ENCODE measurements at places on chromosomes 2 and 18.
A peak's percentile ranks its signal among the peaks of the same experiment; 100 is the strongest.

GRCh38 chr2:222404151-222404905 lies 20.0 kb upstream of the SGPP2 start:
- no peak for DNase-seq

- peak; percentile 56 for DNase-seq
Observed at GRCh38 chr2:63861220-63861822, 19.6 kb downstream of the UGP2 start.

GRCh38 chr2:38164881-38165280 lies 88.9 kb upstream of the CYP1B1 start:
- DNase-seq = peak; percentile 22

- peak; percentile 14 for DNase-seq
Observed at GRCh38 chr2:198283146-198283545, 478.8 kb downstream of the PLCL1 start.

- DNase-seq = no peak
Observed at GRCh38 chr2:235914756-235915155, 253.4 kb downstream of the GBX2 start.

DNA sequence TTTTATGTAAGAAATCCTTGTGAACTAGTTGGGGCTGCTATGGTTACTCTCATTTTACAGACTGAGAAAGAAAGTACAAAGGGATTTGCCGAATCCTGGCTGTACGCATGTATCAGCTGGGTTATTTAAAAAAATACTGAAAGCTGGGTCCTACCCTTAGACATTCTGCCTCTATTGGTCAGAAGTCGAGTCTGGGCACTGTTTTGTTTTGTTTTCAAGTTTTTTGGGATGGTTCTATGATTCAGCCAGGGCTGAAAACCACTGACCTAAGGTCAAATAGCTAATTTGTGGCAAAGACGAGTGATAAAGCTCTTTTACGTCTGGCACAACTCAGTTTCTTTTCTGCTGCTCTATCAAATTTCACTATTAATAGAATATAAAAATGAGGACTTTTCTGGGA lies 5.9 kb upstream of the SLC8A1 start:
- DNase-seq = peak; percentile 31

DNA sequence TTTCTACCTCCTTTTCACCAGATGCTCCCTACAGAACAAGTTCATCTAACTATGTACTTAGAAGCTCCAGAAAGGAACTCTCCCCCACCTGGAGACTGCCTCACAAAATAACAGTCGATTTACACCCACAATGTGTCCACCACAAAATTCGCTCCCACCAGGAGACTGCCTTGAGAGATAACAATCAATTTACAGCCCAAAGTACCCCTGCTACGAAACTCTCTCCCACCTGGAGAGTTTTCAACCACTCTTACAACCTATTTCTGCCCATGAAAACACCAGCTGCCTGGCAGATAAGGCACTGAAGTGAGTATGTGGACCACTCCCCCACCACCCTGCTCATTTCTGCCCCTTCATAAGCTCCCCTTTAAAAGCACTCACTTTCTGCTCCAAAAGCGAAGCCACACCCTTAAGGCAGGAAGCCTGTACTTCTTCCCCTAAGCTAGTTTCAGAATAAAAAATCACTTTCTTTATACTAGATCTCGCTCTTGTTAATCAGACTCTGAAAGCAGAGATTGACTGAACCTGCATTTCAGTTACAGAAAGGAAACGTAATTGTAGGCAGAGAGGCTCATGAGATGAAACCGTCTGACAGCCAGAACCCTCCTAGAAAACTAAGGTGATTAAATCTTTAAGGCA lies 94.4 kb upstream of the RBBP8 start:
- DNase-seq = no peak

DNA sequence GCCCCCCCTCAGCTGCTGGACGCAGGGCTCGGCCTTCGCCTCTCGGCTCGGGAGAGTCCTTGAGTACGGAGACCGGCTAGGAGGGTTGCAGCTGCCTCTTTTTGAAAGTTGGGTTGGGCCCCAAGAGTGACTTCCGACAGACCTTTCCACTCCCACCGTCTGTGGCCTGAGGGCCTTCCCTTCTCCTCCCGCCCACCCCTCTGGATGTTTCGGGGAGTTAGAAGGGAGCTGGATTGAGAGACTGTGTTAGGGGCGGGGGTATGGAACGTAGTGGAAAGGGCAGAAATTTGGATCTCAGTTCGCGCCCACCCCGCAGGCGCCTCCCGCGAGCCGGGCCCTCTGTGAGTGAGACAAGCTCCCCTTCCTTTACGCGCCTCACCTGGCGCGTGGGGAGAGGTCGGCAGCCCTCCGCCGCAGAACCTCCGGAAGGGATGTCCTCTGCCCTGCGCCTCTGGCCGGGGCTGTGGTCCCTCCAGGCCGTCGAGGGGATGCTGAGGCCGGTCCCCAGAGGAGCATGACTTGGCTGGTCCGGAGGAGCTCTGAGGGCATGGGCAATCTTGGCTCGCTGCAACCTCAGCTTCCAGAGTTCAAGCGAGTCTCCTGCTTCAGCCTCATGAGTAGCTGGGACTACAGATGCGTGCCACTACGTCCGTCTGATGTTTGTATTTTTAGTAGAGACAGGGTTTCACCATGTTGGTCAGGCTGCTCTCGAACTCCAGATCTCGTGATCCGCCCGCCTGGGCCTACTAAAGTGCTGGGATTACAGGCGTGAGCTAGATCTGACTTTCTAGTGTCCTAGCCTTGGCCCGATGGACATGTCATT lies 15.9 kb downstream of the C2orf74 start:
- peak; percentile 17 for DNase-seq

DNA sequence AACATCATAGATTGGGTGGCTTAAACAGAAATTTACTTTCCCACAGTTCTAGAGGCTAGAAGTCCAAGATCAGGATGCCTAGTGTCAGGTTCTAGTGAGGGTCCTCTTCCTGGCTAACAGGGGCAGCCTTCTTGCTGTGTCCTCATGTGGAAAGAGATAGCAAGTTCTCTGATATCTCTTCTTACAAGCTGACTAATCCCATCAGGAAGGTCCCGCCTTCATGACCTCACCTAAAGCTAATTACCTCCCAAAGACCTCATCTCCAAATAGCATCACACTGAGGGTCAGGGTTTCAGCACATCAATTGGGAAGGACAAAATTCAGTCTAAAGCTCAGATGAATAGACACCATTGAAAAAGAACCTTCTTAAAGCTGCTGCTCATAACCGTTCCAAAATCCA lies 22.9 kb downstream of the ACVR1 start:
- DNase-seq = no peak

- DNase-seq = no peak
Observed at GRCh38 chr2:145807968-145808367, 1288.0 kb upstream of the ZEB2 start.

DNA sequence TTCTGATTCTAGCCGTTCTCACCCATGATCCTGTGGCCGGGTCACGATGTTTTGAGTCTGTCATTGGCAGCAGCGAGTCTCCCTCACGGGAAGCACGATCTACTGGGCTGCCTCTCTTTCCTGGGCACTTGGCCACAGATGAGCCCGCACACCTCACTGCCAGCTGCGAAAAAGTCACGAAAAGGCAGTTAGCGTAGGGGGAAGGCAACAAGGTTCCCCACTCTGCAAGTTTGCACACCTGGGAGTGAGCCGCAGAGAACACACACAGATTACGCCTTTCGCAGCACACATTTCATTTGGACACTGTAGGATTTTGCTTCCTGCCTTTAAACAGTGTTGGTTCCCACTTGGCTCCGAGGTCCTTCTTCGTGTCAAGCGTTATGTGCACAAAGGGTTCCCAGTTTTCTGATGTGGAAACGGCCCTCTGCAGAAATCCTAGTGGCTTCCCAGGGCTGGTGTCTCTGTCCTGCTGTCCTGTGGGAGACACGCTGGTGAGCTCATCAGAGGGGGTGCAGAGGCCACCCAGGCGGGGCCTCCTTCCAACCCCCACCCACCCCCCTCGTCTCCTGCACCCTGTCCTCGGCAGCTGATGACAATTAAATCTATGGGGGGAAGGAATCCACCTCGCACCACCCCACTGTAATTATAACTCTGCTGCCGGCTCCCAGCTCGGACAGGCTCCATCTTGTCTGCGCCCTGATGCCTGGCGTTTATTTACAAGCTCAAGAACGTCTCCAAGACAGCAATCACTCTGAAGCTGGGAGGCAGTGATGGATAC lies 157.3 kb upstream of the SALL3 start:
- no peak for DNase-seq

DNA sequence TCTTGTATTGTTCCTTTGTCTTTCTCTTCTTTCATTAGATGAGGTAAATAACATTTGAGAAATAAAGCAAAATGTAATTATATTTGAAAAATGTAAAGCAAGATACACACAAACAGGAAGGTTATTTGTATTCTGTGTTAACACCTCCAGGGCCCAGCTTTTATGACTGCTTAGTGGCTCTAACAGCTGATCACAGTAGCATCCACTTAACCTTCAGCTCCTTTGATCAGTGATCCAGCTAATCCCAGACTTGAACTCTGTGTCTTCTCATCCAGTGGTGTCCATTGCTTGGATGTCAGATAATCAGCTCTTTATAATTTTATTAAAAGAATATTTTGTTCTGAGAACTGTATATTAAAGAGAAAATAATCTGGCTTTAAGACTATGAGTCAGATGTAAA lies 44.5 kb downstream of the PSMD14 start:
- DNase-seq = no peak

DNA sequence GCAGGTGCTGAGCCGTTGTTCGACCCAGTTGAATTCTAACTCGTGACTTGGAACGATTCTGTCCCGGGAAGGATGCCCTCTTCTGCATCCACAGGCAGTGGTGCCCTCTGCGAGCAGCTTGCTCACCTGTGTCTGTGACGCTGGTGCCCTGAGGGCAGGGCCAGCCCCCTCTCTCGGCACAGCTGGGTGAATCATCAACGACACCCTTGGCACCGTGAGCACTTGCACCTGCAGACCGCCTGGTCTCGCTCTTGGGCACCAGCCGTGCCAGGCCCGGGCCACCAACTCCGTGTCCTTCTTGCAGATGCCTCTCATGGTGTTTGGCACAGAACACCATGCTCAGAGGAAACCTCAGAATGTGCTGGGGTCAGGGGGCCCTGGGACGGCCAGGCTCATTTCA lies 75.0 kb downstream of the SLC66A2 start:
- no peak for DNase-seq

DNA sequence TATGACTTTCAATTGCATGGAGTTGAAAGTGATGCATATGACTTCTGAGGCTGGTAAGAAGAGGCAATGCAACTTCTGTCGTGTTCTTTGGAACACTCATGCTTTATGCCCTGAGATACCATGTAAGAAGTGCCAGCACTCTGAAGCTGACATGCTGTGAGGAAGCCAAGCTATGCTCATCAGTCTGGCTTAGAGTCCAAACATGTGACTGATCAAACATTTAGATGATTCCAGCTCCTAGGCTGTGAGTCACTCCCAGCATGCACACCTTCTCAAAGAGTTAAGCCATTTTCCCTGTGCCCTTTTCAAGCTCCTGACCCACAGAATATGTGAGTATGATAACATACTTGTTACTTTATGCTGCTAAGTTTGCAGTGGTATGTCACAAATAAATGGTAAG lies 15.8 kb upstream of the VRK2 start:
- peak; percentile 45 for DNase-seq

DNA sequence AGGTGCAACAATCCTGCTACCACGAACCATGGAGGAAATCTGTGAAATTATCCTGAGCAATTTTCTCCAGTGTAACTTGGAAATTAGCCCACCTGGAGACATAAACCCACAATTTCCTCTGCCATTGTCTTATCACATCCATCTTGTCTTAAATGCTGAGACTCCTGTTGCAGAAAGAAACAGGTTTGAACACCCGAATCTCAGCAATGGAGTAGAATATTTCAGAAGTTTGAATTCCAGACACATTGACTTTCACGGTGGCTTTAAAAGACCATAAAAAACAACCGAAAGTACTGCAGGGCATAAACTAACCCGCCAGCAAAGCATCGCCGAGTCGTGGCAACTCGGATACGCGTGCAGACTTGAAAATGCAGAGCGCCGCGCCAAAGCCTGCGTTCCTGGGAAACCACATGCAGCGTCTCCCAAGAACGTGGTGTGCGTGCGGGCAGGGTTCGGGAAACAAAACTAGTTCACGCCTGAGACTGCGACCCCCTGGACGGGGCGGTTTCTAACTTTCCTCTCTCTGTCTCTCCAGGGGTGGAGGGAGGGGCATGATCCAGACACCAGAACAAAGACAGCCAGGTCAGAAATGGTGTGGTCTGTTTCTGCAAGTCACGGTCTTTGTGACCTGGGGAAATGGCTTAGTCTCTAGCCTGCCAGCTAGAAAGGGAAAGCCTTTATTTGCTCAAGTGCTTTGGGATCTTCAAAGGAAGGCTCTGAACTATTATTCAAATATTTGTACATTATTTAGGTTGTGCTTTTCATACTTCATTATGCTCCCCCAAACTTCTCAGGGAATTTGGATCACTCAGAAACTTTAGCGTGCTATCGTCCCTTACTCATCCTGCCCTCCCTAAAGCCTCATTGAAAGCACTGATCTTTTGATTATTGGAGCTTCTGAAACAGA lies 26.9 kb upstream of the KCTD1 start:
- DNase-seq = peak; percentile 22

- DNase-seq = no peak
Observed at GRCh38 chr18:23906658-23907057, 107.9 kb upstream of the TTC39C start.

DNA sequence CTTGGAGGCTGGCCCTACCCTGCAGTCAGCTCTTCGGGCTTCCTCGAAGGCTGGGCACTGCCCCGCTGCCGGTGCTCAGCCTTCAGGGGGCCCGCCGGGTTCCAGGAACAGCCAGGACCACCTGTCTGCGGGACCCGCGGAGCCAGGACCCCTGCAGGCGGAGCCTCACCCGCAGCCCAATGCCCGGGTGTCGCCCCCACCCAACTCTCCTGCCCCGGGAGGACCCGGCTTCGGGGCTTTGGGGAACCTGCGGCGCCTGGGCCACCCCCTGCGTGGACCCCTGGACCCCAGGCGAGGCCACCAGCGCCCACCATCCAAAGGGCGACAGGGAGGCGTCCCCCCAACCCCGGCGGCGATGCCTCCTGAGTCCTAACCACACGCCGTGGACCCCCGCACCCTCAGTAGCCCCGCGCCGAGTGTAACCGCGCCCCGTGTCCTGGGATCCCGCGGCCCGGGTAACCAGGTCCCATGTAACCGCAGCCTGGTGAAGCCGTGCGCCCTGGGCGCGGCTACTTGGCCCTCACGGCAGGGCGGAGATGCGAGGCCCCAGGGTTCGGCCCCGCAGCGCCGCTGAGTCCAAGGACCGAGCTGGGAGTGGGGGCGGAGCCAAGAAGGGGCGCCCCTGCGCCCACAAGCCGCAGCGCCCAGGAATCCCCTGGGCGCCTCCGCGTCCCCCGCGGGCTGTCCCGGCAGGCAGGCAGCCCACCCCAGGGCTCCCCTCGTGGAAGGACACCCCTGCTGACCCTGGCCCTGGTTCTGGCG lies 11.0 kb upstream of the UBE2F start:
- no peak for DNase-seq

GRCh38 chr18:35038029-35038428 lies 3.2 kb upstream of the MAPRE2 start:
- DNase-seq = no peak

- DNase-seq = peak; percentile 61
Observed at GRCh38 chr18:45690975-45691815, 32.8 kb upstream of the SLC14A1 start.

GRCh38 chr2:189249171-189249570 lies 69.6 kb upstream of the COL5A2 start:
- DNase-seq = peak; percentile 71

Measured in HCEC 1CT (cell line).